ENCODE measurements at places on chromosomes 6 and 20.
A peak's percentile ranks its signal among the peaks of the same experiment; 100 is the strongest.

GRCh38 chr6:157021344-157021992 lies 244.3 kb downstream of the ARID1B start:
- peak; percentile 85 for DNase-seq

GRCh38 chr6:7166410-7167293 lies 58.9 kb downstream of the RREB1 start:
- peak; percentile 75 for DNase-seq

DNA sequence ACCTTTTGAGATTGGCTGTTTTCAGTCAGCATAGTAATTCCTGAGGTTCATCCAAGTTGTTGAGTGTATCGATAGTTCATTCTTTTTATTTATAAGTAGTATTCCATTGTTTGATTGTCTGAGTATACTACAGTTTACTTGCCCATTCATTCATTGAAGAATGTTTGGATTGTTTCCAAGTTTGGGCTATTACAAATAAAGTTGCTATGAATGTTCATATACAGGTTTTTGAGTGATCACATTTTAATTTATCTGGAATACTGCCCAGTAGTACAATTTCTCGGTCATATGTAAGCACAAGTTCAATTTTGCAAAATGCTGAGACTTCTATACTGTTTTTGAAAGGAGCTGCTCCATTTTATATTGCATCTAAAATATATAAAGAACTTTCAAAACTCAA lies 14.2 kb upstream of the EPHA7 start:
- no peak for DNase-seq

- DNase-seq = peak; percentile 92
Measured at GRCh38 chr20:38167851-38168760, 3.0 kb upstream of the TGM2 start.

- no peak for DNase-seq
Measured at GRCh38 chr6:25124216-25124715, 154.9 kb upstream of the CARMIL1 start.

DNA sequence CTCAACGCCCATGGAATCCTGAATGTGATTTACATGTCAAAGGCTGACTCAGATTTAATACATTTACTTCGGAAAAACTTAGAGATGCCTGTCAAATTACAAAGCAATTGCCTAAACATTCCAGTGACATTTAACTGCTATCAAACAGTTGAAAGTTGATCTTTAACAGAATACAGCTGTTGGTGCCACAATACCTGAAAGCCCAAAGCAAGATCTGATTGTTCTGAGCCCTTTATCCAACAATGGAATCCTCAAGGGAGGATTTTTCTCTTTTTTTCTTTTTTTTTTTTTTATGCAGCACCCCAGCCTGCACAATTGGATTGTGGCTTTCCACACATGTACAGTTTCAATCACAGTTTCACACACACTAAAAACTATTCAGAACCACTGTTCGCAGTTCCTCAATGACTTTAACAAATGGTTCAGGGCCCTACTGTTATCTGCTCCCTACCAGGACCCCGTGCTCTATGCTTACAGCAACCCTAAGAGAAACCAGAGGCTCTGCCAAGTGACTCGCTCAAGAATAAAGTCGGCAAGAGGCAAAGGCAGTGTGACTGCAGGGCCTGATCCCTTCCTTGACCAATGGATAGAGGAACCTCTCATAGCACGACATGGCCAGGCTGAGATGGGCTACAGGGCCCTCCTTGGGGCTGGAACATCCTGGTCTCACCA lies 33.3 kb downstream of the EPB41L2 start:
- peak; percentile 66 for DNase-seq

DNA sequence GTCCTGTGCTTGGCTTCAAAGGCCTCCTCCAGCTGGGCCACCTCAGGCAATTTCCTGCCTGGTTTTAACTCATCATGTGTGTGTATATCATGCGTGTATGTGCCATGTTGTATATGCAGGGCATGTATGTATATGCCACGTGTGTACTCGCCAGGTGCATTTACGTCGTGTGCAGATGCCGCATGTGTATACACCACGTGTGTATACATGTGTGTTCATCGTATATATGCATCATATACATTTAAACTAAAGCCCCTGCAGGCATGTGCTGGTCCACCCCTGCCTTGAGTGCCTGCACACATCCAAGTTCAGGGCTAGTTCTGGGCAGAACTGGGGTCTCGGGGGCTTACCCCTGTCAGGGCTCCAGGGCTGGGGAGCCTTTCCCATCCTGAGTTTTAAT lies 54.0 kb upstream of the SMOC2 start:
- no peak for DNase-seq

DNA sequence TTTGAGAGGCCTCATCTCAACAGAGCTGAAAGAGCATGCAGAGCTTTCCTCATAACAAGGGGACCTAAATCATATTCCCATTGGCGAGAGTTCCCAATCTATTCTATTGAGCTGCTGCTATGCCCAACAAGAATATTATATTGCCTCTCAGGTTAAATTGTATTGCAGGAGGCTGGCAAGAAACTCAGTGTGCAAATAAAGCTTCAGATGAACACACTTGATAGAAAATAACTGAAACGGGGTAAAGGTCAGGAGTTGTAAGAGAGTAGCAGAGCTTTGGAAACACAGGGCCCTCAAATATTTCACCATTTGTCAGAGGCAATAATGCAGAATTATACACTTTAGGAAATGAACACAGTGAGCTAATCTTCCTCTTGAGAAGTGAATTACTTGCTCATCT lies 364.3 kb upstream of the SPTLC3 start:
- no peak for DNase-seq

- DNase-seq = no peak
Measured at GRCh38 chr6:31715022-31715958, at the start of gene LY6G6D. Gene LY6G6D (plus strand): TSS chr6:31715348. CDS start chr6:31715356, 8 bp downstream.

DNA sequence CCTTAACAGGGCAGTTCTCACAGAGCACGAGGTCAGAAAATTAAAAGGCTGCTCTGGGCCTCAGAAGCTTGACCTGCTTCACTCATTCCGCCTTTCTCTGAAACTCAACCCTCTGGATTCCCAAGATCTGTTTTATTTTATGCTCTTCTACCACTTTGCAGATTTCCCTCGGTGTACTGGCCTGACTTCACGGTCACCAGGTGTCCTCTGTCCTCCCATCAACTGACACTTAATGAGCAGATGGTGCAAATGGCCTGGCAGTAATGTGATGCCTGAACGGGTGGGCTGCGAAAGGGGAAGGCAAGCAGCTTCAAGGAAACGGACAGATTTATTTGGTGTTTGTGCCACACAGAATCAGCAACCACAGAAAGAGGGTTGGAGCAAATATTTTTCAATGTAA lies 169.7 kb upstream of the TFAP2D start:
- no peak for DNase-seq

GRCh38 chr6:128598571-128598970 lies 78.2 kb upstream of the PTPRK start:
- DNase-seq = no peak

GRCh38 chr20:23915844-23916243 lies 36.3 kb upstream of the CST5 start:
- DNase-seq = no peak

- DNase-seq = no peak
Measured at GRCh38 chr20:18928626-18929025, 115.0 kb downstream of the SCP2D1 start.
